ENCODE measurements at places on chromosomes 1 and 21.

GRCh38 chr1:189429610-189430009 lies 1048.1 kb downstream of the BRINP3 start:
- H3K4me1 ChIP-seq, result peaks cover 6% of the 10 kb centered on the region
- no peak overlapping the region for H3K4me3 ChIP-seq
- H3K27ac ChIP-seq, result no peak overlapping the region
- peak; percentile 68 for DNase-seq

DNA sequence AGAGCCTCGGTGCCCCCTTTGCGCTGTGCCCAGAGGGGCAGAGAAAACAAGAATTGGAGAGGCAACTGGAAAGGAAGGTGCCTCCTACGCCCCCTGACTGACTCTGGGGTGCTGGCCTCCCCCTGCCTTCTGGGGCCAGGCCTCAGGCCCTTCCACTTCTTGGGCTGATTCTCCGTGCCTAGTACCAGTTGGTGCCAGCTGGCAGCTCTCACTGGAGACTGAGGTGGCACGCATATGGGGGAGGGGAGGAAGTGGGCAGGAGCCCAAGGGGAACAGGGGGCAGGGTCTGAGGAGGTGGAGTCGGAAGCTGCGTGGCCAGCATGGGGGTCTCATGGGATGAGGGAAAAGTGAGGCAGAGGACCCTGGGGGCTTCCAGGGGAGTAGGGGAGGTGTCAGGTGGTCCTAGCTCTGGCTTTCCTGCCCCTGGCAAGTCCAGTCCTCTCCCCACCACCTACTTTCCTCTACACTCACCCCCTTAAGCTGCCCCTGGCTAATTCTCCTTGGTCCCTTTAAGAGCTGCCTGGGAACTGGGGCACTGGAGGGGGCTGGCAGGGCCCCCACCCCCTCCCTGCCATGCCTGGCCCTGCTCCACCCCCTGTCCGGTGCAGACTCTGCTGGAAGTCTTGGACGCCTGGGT lies 6.5 kb upstream of the SEMA4A start:
- DNase-seq, result peak; percentile 70
- no peaks in the 10 kb centered on the region for H3K27me3 ChIP-seq
- peaks cover 29% of the 10 kb centered on the region for H3K4me1 ChIP-seq
- peaks cover 57% of the 10 kb centered on the region for H3K36me3 ChIP-seq
- H3K4me3 ChIP-seq, result peak overlapping the region; percentile 24

DNA sequence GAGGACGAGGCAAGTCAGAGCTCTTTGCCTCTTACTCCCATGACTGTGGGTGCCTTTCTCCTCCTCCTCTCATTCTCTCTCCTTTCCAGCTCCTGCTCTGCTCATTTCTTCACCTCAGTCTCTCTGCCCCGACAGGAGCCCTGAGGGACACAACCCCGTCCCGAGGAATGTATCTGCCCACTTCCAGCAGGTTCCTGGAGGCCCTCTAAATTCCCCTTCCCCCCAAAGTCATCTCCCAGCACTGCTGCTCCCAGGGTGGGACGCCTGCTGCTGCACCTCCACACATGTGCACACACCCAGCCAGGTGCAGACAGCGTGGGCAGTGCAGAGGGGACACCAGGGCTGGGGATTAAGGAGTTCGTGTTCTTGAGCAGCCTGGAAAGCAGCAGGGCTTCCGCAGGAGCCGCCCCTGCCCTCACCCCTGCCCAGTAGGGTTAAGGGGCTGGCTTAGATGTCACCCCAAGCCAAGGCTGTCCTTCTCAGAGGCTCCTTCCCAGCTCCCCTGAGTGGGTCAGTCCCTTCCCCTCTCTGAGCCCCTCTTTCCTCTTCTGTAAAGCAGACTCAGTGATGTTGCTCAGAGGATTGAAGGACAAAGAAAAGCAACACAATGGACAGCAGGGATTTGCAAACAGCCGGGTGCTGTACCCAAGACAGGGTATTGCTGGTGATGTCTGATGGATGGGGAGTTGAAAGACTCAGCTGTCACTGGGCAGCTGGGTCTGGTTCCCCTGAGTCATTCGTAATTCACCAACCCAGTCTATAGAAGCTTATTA lies 346.0 kb downstream of the MATN1 start:
- peaks cover 12% of the 10 kb centered on the region for H3K4me1 ChIP-seq
- no peak overlapping the region for H3K27ac ChIP-seq
- H3K4me3 ChIP-seq, result no peak overlapping the region

GRCh38 chr1:58882322-58882948 lies 98.6 kb upstream of the JUN start:
- no peaks in the 10 kb centered on the region for H3K36me3 ChIP-seq
- H3K4me1 ChIP-seq, result peaks cover 44% of the 10 kb centered on the region
- H3K4me3 ChIP-seq, result no peak overlapping the region
- DNase-seq, result no peak
- H3K27ac ChIP-seq, result no peak overlapping the region
- no peaks in the 10 kb centered on the region for H3K27me3 ChIP-seq

DNA sequence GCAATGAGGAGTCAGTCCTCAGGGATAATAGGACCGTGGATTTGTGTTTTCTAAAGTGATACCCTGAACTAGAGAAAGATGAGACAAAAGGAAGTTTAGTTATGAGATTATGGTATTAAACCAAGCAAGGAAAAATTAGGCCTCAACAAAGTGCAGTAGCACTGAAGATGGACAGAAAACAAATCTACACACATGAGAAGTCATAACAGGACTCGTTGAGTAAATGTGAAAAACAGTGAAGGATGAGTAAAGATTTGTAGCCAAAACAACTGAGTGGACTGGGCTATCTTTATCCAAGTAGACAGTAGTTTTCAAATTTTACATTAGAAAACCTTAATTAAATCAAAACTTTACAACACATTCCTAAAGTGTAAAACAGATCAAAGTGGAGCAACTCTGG lies 15.0 kb downstream of the EPRS1 start:
- peak overlapping the region; percentile 1 for H3K27ac ChIP-seq
- peaks cover 2% of the 10 kb centered on the region for H3K4me1 ChIP-seq
- DNase-seq, result no peak
- H3K36me3 ChIP-seq, result peaks cover 98% of the 10 kb centered on the region

DNA sequence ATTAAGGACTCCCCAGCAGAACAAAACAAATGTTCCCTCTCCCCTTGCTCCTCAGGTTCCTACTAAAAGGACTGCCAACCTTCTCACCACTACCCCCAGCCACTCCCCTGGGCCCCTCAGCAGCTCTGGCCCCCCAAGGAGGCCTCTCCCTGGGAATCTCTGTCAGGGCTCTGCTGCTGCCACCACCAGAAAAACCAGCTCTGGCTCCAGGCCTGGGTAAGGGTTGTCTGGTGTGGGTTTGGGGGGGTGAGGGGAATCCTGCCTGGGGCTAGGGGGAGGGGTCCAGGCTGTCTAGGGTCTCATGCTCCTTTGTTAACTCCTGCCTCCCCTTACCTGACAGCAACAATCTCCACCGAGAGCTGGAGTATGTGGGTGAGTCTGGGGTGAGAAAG lies 4.8 kb downstream of the NECTIN4 start:
- no peak overlapping the region for H3K4me3 ChIP-seq
- no peak for DNase-seq
- H3K27ac ChIP-seq, result peak overlapping the region; percentile 17
- no peaks in the 10 kb centered on the region for H3K27me3 ChIP-seq

DNA sequence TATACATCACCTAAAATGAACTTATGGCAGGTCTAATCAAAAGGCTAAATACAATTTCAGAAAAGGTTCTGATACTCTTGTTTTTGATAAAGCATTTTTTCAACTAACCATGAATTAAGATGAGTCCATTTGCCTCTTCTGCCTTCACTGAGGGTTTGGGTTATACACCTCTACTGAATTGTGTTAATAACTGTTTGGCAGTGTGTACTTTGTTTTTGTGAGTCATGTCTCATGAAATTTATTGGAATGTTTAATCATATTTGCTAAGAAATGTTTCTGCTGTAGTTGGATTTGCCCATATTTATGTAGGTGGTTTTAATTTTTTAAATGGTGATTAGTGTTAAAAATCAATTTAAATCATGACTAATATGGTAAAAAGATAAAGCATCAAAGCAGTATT lies 190.5 kb downstream of the HS2ST1 start:
- no peaks in the 10 kb centered on the region for H3K36me3 ChIP-seq
- peak; percentile 22 for DNase-seq
- H3K27me3 ChIP-seq, result no peaks in the 10 kb centered on the region
- H3K27ac ChIP-seq, result peak overlapping the region; percentile 79
- no peak overlapping the region for H3K4me3 ChIP-seq

GRCh38 chr1:183896466-183897048 lies 91.6 kb downstream of the RGL1 start:
- no peaks in the 10 kb centered on the region for H3K36me3 ChIP-seq
- peaks cover 6% of the 10 kb centered on the region for H3K4me1 ChIP-seq
- H3K4me3 ChIP-seq, result no peak overlapping the region
- H3K27ac ChIP-seq, result no peak overlapping the region
- peak; percentile 79 for DNase-seq

- H3K4me1 ChIP-seq, result no peaks in the 10 kb centered on the region
- H3K36me3 ChIP-seq, result peaks cover 30% of the 10 kb centered on the region
Measured at GRCh38 chr1:112446411-112446810, 50.4 kb downstream of the CTTNBP2NL start.

- H3K27me3 ChIP-seq, result no peaks in the 10 kb centered on the region
- H3K4me3 ChIP-seq, result no peak overlapping the region
Measured at GRCh38 chr1:113946678-113947387, 17.7 kb downstream of the HIPK1 start.

DNA sequence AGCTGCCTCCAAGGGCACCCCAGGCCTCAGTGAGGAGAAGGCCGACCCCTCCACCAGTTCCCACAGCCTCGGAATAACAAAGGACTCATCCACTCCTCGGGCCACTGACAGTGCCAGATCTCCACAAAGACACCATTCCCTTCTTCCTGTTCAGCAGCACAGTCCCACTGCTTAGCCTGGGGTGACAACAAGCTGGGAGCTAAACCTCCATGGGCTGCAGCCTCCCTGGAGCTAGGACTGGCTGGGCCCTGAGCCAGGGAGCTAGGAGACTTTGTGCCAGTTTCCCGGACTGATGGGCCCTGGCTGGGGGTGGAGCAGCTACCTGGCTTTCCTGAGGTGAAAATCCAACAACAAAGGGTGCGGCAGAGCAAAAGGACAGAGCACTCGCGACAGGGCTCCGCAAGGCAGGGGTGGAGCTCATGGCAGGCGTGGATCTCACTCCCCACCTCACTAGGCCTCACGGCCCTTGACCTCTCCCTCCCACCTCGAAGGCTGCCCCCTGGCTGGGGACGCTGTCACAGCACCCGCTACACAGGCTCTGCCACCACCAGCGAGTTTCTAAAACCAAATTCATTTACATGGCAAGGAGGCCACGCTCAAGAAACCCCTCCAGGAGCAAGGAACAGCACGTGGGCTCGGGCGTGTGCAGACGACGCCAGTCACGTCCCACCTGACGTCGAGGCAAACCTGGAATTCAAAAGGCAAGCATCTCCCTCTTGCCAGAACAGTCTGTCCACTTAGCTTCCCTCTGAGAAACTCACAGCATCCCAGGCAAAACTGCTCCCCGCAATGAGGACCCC lies 13.8 kb downstream of the SLC35E2B start:
- peaks cover 42% of the 10 kb centered on the region for H3K36me3 ChIP-seq
- peak overlapping the region; percentile 42 for H3K27ac ChIP-seq
- no peaks in the 10 kb centered on the region for H3K27me3 ChIP-seq
- DNase-seq, result no peak

DNA sequence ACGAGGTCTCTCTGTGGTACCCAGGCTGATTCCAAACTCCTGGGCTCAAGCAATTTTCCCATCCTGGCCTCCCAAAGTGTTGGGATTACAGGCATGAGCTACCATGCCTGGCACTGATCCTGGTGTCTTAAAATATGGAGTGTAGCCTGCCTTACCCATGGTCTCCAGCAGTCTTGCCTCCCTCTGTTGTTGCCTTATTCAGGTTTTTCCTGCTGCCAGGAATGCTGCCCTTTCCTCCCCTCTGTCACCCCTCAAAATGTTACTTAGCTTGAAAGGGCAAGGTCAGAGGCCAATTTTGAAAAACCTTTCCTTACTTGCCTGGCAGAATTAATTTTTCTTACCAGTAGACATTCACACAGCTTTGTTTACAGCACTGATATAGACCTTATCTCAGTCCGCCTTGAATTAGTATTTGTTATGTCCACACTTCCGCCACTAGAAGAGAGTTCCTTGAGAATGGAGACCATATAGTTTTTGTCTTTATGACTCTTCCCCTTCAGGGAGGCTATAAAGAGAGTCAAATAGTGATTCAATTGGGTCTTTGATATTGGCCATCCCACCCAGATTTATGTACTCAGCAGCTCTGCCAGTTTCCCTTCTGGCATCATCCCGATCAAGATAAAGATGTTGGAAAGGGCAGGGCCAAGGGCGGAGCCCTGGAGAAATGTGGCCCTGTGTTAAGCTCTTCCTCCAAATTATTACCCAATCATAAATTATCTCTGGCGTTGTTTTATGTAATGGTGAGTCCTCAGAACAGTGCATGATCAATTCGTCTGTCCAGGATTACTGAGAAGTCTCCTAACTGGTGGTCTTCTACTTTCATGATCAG lies 38.8 kb downstream of the C1orf21 start:
- H3K27me3 ChIP-seq, result no peaks in the 10 kb centered on the region
- peaks cover 29% of the 10 kb centered on the region for H3K4me1 ChIP-seq
- peak; percentile 41 for DNase-seq
- no peak overlapping the region for H3K27ac ChIP-seq

GRCh38 chr1:234502785-234503184 lies 23.8 kb upstream of the TARBP1 start:
- H3K4me1 ChIP-seq, result peaks cover 62% of the 10 kb centered on the region
- H3K27me3 ChIP-seq, result no peaks in the 10 kb centered on the region
- H3K4me3 ChIP-seq, result no peak overlapping the region

DNA sequence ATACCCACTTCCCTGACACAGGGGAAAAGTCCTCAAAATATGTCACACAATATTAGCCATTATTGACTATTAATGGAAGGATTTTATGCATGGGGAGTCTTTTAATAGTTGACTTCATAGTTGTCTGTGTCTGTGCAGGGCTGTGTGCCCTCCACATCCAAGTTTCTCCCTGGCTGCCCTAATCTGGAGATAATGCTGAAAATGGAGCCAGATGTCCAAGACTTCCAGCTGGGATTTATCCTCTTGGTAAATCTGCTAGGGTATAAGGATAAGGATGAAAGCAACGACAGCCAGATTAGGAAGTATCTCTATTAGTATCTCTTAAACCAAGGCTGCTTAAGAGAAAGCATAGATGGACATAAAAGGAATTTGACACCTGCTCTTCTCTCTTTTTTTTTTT lies 42.1 kb downstream of the CDK18 start:
- H3K4me3 ChIP-seq, result no peak overlapping the region
- no peak for DNase-seq
- peaks cover 36% of the 10 kb centered on the region for H3K27me3 ChIP-seq
- H3K4me1 ChIP-seq, result peaks cover 9% of the 10 kb centered on the region

- H3K36me3 ChIP-seq, result no peaks in the 10 kb centered on the region
- no peaks in the 10 kb centered on the region for H3K4me1 ChIP-seq
- no peak overlapping the region for H3K27ac ChIP-seq
- DNase-seq, result no peak
- peaks cover 40% of the 10 kb centered on the region for H3K27me3 ChIP-seq
- peak overlapping the region; percentile 16 for H3K4me3 ChIP-seq
Measured at GRCh38 chr1:7705048-7705907, 65.8 kb upstream of the VAMP3 start.
